ENCODE measurements at places on chromosomes 5 and 9. TPM values are rescaled to one million over a fixed set of nuclear protein-coding genes. Genes with fewer than 3 reads are reported as not detected.

The GTF2H2C gene
- 68.2 TPM for total RNA-seq

The GTF2H2 gene
- 35.0 TPM for total RNA-seq

The GZMA gene
- total RNA-seq: 0.39 TPM

The FOXD4L5 gene
- 0.40 TPM for total RNA-seq

The NMRK1 gene
- total RNA-seq: 26.2 TPM

The IFNA21 gene
- total RNA-seq: not detected

The TNPO1 gene
- 166 TPM for total RNA-seq
